ENCODE measurements at places on chromosomes 4 and X.
A peak's percentile ranks its signal among the peaks of the same experiment; 100 is the strongest.

DNA sequence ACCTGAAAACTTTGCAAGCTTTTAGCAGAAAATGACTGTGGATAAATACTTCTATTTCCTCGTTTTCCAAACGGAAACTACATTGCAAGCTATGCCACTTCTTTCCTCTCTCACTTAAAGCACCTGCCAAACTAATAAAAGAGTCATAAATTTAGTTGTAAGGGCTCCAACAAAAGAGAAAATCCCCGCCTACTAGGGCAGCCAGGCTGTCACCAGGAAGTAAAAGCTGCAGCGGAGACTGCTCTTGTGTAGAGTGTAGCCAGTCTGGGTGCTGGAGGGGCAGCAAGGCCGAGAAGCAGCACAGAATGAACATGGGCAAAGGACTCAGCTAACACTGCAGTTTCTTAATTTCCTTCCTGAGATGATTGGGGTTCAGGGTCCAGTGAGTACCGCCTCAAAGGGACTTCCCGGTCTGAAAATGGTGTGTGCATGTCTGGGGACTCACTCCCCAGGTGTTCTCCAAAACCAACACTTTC is 89.3 kb upstream of the MAML3 start:
- no peak for DNase-seq

DNA sequence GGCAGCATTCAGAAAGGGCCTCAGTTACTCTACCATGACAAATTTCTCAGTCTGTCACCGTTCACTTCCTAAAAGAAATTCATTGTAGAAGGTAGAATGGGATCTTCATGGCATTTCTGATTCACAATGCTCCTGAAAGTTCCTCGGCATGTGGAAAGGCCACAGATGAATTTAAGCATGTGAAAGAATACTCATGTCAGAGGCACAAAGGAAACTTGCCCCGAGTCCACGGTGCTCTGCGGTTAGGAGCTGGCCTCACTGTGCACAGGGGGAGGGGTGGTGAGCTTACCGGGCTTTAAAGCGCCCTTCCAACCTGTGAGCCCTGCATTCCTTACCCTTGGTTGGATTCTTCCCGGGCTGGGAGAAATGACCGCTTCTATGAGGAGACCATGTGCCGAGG is 9.3 kb downstream of the TKTL1 start:
- DNase-seq = no peak

DNA sequence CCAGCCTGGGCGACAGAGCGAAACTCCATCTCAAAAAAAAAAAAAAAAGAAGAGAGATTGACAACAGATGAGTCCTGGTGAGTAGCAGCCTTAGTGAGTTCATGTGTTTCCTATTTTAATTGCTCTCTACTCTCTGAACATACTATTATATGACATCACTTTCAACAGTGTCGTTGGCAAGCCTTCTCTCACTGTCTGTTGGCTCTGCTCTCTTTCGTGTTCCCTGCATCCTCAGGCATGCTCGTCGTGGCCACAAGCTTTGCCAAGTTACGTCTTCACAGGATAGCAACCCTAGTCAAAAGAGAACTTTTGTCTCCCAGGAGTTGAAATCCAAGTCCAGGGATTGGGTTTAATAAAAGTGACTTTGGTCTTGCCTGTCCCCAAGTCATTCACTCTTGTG is 117.1 kb upstream of the EGFL6 start:
- peak; percentile 41 for DNase-seq

DNA sequence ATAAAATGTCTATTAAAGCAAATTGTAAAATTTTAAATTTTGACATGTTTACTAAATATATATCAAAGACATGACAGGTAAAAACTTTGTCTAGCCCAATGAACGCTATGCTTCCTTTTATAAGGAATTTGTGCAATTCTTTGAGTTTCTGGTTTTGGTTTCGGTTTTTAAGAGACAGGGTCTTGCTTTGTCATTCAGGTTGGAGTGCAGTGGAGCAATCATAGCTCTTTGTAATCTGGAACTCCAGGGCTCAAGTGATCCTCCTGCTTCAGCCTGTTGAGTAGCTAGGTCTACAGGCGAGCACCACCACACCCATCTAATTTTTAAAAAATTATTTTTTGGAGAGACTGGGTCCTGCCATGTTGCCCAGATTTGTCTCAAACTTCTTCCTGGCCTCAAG is 60.7 kb downstream of the BLTP1 start:
- DNase-seq = no peak

GRCh38 chr4:176729489-176729888 is 63.2 kb downstream of the VEGFC start:
- no peak for DNase-seq

- no peak for DNase-seq
Observed at GRCh38 chrX:2490634-2491033, 10.1 kb downstream of the DHRSX start.

DNA sequence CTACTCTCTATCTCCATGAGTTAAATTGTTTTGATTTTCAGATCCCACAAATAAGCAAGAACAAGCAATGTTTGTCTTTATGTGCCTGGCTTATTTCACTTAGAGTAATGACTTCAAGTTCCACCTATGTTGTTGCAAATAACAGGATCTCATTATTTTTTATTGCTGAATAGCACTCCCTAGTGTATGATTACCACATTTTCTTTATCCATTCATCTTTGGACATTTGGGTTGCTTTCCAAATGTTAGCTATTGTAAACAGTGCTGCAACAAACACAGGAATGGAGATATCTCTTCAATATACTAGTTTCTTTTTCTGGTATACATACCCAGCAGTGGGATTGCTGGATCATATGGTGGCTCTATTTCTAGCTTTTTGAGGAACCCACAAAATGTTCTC is 136.0 kb downstream of the SLITRK2 start:
- no peak for DNase-seq

GRCh38 chrX:1521459-1521956 is 15.5 kb downstream of the P2RY8 start:
- no peak for DNase-seq

DNA sequence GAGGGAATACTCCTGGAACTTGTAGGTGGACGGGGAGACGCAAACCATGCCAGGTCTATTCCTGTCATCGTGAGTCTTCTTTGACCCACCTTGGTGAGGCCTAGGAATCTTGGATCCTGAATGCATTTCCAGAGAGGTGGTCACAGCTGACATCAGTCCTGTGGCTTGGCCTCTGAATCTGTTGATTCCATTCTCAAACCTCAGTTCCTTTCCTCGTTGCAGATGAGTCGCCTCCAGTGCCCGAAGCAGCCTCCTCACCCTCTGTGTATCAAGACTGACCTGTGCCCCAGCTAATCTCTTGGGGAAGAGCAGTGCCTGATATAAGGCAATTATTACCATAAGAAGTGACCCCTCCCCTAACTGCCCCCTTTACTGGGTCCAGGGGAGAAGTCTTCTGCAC is 118.1 kb downstream of the SMIM20 start:
- DNase-seq = peak; percentile 56

GRCh38 chrX:82458207-82458754 is 1049.8 kb upstream of the POU3F4 start:
- DNase-seq = no peak

GRCh38 chr4:153221783-153222706 is 17.8 kb downstream of the TRIM2 start:
- DNase-seq = peak; percentile 86

GRCh38 chrX:70128071-70128470 is 5.2 kb upstream of the IGBP1 start:
- DNase-seq = no peak

DNA sequence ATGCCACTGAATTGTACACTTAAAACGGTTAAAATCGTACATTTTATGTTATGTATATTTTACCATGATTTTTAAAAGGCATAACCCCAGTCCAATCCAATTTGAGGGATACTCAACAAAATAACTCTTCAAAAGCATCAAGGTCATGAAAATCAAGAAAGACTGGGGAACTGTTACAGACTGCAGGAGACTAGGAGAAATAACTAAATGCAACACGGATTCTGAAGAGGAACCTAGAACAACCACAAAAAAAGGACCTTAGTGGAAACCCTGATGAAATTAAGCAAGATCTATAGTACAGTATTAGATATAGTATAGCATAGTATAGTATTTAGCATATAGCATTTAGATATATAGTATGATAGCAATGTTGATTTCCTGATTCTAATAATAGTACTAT is 26.8 kb downstream of the SH3KBP1 start:
- DNase-seq = no peak

GRCh38 chrX:66674506-66674905 is 35.6 kb upstream of the EDA2R start:
- no peak for DNase-seq

- DNase-seq = no peak
Observed at GRCh38 chr4:166502660-166503059, 629.6 kb downstream of the TLL1 start.

- peak; percentile 44 for DNase-seq
Observed at GRCh38 chr4:89204624-89205023, 93.3 kb downstream of the TIGD2 start.

- no peak for DNase-seq
Observed at GRCh38 chr4:132334081-132334480, 815.0 kb upstream of the PCDH10 start.

DNA sequence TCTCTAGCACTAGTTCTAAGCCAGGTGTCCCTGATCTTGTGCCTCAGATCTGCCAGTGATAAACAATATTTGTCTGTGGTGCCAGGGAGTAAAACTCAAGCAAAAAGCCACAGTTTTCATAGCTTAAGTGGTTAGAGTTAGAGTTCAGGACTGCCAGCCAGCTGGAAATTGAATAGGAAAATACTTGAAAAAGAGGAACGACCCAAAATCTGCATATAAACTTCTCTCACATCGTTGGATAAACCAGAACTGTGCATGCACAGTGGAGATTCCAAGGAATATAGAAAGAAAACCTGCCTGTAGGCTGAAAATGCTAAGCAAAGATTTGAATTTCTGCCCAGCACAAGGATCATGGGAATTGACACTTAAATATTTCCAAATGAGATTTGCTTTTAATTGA is 35.0 kb upstream of the GNPDA2 start:
- no peak for DNase-seq

DNA sequence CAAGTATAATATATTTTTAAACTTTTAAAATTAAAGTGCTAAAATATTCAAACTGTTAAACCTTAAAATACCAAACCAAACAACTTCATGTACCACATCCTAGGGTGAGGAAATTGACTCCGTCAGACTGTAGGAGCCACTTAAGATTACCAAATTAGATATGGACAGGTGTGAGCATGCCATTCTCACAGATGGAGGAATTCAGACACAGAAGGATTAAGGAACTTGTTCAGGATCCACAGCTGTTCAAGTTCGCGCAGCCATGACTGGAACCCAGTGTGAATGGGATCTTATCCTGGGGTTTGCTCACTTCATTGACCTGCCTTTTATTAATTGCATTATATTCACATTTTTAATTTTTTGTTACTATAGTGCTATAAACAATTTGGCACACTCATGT is 224.9 kb upstream of the PCDH7 start:
- DNase-seq = no peak

GRCh38 chr4:138249132-138249531 is 7.0 kb upstream of the SLC7A11 start:
- no peak for DNase-seq

- DNase-seq = peak; percentile 19
Observed at GRCh38 chrX:114344756-114345349, 239.0 kb upstream of the HTR2C start.

GRCh38 chrX:68681443-68681941 is 34.0 kb downstream of the STARD8 start:
- DNase-seq = peak; percentile 91

GRCh38 chrX:116841290-116841689 is 378.5 kb upstream of the CT83 start:
- no peak for DNase-seq

DNA sequence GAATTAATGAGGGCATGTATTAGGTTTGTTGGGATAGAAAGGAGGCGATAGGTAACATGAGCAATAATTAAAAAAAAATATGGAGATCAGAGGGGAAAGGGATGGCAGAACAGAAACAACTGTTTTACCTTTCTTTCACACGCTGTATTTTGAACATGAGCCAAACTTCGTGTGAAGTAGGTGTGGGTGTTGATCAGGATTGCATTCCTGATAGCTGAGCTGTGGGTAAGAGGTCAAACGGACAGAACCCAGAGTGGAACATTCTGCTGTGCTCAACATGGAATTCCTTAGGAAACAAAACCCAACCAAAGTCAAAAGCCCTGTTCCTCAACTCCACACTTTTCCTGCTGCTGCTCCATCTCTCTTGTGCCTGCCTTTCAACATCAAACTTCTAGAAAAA is 162.5 kb upstream of the CASK start:
- DNase-seq = no peak

- DNase-seq = no peak
Observed at GRCh38 chr4:25351777-25352416, 25.2 kb upstream of the ANAPC4 start.

GRCh38 chrX:43238461-43238945 is 417.6 kb upstream of the MAOA start:
- no peak for DNase-seq

DNA sequence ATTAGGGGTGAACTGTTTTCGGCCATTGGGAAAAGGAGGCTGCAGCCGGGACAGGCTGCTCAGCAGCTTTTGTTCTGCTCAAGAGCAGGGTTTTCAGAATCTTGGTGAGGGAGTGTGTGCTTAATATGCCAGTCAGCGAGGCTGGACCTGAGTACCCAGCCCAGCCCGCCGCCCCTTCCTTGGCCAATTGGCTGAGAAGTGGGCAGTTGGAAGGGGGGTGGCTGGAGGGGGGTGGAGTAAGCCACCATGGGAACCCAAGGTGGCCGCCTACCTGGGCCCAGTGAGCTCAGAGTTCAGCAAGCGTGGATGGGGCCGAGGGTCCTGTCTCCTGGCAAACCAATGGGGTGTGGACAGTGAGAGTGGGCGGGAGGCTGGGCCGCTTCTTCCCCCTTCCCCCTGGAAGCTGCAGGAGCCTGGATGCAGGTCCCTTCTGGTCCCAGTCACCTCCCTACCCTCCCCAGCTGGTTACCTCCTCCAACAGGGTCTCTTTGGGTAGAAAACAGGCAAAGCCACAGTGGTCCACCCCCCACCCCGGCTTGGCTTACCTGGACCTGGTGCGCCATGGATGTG is 52.5 kb downstream of the SORCS2 start:
- no peak for DNase-seq

DNA sequence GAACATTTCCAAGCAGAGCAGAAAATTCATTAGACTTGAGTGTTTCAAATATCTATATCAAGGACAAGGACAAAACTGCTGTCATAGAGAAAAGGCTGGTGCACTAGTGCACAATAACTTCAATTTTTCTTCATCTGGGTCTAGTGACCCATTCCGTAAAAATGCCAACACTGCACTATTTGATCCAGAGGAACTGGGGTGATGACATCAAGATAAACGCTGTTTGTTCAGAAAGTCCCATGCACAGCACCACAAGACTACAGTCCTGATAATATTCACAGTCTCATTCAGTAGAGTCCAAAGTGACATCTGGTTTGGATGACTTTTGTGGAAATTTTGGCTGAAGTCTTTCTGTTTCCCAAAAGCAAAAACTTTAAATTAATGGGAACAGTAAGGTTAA is 303.5 kb upstream of the GALNT7 start:
- DNase-seq = no peak

All from fibroblast of gingiva (primary cell).